ENCODE measurements at places on chromosomes 6 and 20. TPM values are rescaled to one million over a fixed set of nuclear protein-coding genes. Genes with fewer than 3 reads are reported as not detected.

Gene VGLL2
- not detected for polyA plus RNA-seq

Gene NKAIN2
- polyA plus RNA-seq = 0.39 TPM

Gene TRIM10
- polyA plus RNA-seq = 1.5 TPM

Gene XKR7
- polyA plus RNA-seq = not detected

Gene RIPK1
- polyA plus RNA-seq = 14.7 TPM

Gene LTB
- 6.6 TPM for polyA plus RNA-seq

Gene SIRT5
- polyA plus RNA-seq = 16.8 TPM

Gene SIGLEC1
- 2.4 TPM for polyA plus RNA-seq

Gene FAM209B
- polyA plus RNA-seq = not detected

Gene GSTA1
- polyA plus RNA-seq = 725 TPM

Gene SNAP25
- polyA plus RNA-seq = 1.4 TPM

Gene FAM83C
- polyA plus RNA-seq = not detected

Gene HCK
- polyA plus RNA-seq = 3.9 TPM

Gene ESF1
- polyA plus RNA-seq = 4.9 TPM

Gene LGSN
- 0.26 TPM for polyA plus RNA-seq

Gene HNF4A
- polyA plus RNA-seq = 42.1 TPM

Gene RAMACL
- polyA plus RNA-seq = not detected

Gene CST2
- not detected for polyA plus RNA-seq

Gene CPXM1
- polyA plus RNA-seq = 7.1 TPM

Gene ACTL10
- 1.7 TPM for polyA plus RNA-seq

Gene ELOVL5
- polyA plus RNA-seq = 20.5 TPM

Gene RNF39
- not detected for polyA plus RNA-seq

Gene SLC22A16
- polyA plus RNA-seq = not detected

Gene SNPH
- 3.1 TPM for polyA plus RNA-seq

Gene CDKN1A
- 46.4 TPM for polyA plus RNA-seq

Gene LHFPL5
- not detected for polyA plus RNA-seq

Gene ADGRF5
- polyA plus RNA-seq = 44.1 TPM

Gene PHACTR3
- 1.7 TPM for polyA plus RNA-seq

Gene MYT1
- not detected for polyA plus RNA-seq

Gene GSTA3
- polyA plus RNA-seq = not detected

Gene VTA1
- polyA plus RNA-seq = 32.9 TPM

Gene MC3R
- polyA plus RNA-seq = not detected

Gene SLC32A1
- polyA plus RNA-seq = not detected

Gene DPPA5
- polyA plus RNA-seq = not detected

Gene LIME1
- 114 TPM for polyA plus RNA-seq

Gene ZNF165
- 3.0 TPM for polyA plus RNA-seq

Gene SYNE1
- 47.8 TPM for polyA plus RNA-seq

Gene IMPG1
- polyA plus RNA-seq = 0.69 TPM

Gene NFATC2
- polyA plus RNA-seq = 0.73 TPM

Gene TAAR6
- polyA plus RNA-seq = not detected

Gene TTK
- 0.13 TPM for polyA plus RNA-seq

All from kidney (tissue), 22 donors.